ENCODE measurements at places on chromosomes 12 and 14.
A peak's percentile ranks its signal among the peaks of the same experiment; 100 is the strongest.

GRCh38 chr12:38547586-38547985, 231.0 kb downstream of the ALG10B start:
- DNase-seq, result no peak

DNA sequence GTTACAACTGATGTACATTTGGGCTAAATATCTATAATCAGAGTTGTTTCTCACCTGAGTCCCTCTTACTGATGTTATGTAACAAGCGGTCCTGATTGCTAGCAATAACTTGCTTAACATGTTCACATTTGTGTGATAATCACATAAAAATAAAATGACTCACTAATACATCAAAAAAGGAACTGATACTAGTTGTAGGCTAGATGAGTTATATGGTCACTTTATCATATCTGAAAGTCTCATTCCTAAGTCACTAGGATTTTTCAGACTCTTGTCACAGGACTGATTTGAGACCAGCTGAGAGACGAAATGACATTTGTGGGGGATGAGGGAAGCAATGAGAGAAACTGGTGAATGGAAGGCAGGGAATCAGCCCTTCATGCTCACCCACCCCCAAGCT, 34.3 kb downstream of the NKX2-1 start:
- no peak for DNase-seq

DNA sequence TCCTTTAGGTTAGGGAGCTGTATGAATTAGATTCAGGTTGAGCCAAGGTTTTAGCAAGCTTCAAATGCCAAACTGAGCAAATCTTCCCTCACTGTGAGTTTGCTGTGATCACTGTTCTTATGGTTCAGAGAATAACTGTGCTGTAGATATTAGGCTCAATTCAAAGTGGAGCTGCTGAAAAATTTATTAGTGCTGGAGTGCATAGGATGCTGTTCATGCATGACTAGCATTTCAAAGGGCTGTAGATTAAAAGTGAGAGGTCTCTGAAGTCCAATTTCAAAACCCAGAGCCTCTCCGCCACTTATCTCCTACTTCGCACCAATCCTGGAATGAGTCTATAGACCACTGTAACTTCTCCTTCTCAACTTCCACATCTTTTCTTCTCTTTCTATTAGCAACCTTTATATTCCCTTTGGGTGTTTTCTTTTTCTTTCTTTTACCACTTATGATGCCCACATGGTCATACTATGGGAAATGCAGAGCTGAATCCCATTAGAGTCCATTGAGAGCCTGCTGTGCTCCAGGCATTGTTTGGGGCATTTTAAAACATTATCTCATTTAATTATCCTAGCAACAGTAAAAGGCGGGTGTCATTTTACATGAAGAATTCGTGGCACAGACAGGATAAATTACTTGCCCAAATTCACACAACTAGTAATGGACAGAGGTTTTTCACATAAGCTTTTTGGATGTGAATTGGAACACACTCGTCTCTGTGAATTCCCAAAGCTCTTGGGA, 77.5 kb upstream of the EEA1 start:
- DNase-seq, result no peak

- DNase-seq, result no peak
Observed at GRCh38 chr14:74720526-74720925, 7.6 kb downstream of the FCF1 start.

DNA sequence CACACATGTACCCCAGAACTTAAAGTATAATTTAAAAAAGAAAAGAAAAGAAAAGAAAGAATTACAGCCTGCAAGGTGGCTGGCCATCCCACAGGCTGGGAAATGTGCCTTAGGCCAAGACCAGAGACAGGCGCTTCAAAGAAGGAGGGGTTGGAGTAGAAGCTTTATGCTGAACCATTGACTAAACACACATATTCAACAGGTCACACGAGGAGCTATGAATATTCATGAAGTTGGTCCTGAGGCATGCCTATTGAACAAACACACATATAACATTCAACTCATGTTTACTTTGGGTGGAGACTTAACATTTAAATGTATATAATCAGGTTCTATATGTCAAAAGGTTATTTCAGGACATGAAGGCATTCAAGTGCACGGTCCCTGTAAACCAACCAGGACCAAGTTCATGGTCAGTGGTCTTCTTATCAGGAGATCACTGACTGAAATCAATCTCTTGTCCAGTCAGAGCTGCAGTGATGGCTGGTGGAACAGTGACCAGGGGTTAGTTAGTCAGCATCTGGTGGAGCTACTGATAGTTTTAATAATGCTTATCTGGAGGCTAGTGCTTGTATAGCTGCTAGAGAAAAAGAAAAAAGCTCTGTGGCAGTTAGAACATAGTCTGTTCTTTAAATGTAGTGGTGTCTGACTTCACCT, 35.6 kb upstream of the ITPR2 start:
- DNase-seq, result no peak

DNA sequence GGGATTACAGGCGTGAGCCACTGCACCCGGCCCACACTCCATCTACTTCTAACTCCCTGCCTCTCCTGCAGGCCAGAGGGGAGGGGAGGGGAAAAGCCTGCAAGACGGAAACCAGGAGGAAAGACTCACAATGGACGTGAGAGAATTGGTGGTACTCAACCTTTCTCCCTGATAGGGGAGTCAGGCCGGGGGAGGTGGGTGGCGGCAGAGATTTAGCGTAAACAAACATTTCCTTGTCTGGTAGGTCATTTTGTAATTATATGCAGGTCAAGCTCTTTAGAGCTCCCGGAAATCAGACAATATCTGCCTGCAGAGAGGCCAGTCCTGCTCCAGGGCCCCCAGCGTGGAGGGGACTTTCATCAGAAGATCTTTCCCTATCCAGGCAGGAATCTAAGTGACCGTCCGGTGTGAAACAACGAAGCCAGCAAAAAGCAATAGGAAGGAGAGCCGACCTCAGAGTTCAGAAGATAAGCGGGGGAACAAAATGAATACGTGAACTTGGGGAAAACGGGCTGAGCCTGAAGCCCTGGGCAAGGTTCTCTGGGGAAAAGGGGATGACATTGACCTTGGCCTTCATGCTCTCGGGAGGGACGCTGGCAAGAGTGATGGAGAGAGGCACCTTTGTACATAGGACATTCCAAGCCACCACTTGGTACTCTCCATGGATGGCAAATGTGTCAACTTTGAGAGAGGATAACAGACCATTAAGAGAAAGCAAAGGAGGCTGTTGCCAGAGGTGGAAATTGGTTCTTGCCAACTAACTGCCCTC, 62.3 kb downstream of the SPRING1 start:
- no peak for DNase-seq

GRCh38 chr14:22003461-22003860, 329.8 kb upstream of the OR4E1 start:
- DNase-seq, result no peak

GRCh38 chr12:108076556-108076955, 52.5 kb upstream of the WSCD2 start:
- DNase-seq, result no peak

GRCh38 chr12:2058837-2059236, 6.0 kb downstream of the CACNA1C start:
- no peak for DNase-seq

GRCh38 chr14:96394047-96394815, 2.3 kb downstream of the AK7 start:
- no peak for DNase-seq

DNA sequence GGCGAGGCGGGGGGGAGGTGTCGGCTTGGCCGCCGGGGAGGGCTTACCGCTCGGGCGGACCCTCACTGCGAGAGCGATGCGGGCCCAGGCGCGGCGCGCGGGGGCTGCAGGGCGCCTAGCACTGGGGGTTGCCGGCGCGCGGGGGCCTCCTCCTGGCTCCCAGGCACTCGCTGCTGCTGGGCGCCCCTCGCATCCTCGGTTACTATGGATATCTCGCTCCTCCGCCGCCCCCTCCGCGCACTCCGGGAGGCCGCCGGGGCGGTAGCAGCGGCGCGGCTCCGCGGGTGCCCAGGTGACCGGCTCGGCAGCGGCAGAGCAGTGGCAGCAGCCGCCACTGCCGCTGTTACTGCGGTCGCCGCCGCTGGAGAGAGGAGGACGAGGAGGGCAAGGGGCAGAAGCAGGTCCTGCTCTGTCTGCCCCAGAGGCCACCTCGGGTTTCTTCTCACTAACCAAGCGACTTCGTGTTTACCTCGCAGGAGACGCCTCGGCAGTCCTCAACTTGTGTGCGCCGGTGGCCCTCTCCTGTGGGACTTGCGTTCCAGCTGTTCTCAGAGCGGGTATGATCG, 250.1 kb downstream of the APAF1 start:
- DNase-seq, result no peak

DNA sequence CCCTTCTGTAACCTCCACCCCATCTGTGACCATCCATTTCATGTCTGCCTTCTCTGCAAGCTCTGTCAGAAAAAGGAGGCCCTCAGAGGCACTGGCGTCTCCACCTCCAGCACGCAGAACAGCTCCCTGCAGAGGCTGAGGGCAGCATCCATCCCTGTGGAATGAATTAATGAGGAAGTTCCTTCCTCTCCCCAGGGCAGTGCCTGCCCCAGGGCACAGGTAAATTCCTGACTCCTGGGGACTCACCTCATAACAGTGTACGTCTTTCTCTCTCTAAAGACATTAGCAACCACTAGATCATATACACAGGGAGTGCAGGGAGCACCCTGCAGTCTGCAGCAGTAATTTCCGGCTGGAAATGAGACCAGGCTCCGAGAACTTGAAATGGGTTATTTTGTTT, 155.0 kb upstream of the TMEM132C start:
- no peak for DNase-seq

DNA sequence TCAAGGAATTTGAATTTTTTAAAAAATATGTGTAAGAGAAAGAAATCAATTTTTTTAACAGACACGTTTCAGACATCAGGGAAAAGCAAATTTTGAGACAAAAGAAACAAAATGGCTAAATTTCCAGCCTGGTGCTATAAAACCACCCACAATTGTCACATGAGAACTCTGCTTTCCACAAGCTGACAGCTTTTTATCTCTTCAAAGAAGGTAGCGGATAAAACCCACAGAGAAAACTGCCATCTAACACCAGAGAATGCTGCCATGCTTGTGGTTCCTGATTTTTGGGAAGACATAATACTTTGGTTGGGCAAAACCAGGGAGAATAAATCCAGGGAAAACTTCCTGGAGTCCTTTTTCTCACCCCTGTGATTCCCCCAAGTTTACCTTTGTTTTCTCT, 10.3 kb upstream of the ITPR2 start:
- DNase-seq, result no peak

DNA sequence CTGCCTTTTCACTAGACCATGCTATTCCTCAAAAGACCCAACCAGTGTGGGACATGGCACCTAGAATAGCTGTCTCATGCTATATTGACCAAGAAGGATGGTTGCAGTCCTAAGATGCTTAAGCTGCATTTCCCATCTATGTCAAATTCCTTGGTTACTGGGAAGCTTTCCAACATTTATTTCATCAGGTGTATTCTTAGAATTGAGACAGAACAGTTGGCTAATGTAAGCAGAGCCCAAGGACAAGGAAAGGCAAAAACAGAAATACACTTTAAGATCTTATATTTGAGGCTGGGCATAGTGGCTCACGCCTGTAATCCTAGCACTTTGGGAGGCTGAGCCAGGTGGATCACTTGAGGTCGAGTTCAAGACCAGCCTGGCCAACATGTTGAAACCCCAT, 24.7 kb downstream of the ARG2 start:
- no peak for DNase-seq

DNA sequence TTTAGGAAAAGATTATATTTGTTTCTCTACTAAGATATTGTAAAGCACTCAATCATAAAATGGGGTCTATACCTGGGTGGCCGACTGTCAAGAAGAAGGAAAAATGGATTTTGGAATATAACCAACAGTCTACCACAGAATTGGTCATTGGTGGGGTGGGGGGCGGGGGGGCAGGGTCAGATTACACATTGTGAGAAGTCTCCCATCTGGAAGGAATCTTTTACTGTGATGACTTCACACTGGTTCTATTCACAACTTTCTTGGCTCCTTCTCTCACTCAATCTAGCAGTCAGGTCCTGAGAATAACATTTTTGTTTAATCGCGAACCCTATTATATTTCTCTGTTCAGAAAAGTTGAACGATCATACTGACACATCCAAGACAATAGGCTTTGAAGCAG, 8.7 kb upstream of the CLEC4E start:
- DNase-seq, result no peak

GRCh38 chr12:42982828-42983227, 393.3 kb upstream of the PRICKLE1 start:
- no peak for DNase-seq

- no peak for DNase-seq
Observed at GRCh38 chr14:77488558-77488957, 10.1 kb downstream of the ISM2 start.

DNA sequence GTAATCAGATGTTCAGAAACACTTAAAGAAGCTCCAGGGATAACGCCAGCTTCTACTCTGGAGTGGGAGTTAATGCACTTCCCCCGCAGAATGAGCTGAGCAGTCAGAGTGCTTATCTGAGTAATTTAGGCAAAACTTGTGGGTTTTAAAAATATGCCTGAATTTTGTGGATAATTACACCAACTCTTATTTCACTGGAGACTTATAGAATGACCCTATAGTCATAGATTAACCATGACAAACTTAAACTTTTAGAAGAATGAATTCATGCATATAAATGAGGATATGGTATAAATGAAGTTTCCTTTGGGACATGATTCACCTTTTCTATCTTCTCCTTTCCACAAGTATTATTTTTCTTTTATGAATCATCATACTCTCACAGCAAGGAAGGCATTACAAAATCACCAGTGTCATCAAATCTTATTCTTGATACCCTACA, 241.1 kb upstream of the FBXO33 start:
- no peak for DNase-seq

GRCh38 chr12:29317556-29318363, 63.2 kb downstream of the ERGIC2 start:
- DNase-seq, result peak; percentile 71

DNA sequence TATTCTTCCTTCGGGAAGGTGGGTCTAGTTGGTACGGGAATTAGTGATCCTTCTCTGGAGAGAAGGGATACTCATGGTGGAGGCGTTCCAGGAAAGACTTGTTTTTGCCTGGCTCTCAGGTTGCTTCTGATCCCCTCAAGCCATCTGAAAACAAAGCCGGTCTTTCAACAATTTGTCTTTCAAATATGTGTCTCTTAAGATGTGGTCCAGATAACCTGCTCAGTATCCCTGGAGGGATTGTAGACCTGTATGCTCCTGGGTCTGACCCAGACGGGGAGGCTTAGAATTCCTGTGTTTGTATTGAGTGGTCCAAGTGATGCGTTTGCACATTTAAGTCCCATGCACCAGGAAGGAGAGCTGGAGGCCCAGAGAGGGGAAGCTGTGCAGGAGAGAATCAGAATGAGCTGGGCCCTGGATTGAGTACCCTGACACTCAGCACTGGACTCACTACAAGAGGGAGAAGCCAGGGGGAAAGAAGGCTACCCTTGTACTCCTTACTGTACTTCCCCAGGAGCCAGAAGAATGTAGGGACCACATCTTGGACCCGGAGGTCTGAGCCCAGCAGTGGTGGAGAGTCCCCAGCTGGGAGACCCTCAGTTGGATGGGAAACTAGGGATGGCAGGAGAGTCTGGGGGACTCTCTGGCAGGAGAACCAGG, 40.4 kb downstream of the ERH start:
- DNase-seq, result no peak

GRCh38 chr14:30564868-30565248, 5.9 kb downstream of the G2E3 start:
- no peak for DNase-seq
